Esophagus mucosa (tissue), 1 donor: ENCODE measurements at places on chromosomes 5 and 9. TPM values are rescaled to one million over a fixed set of nuclear protein-coding genes. Genes with fewer than 3 reads are reported as not detected.

GRCh38 chr9:131740898-131741297 lies 1.0 kb upstream of the RAPGEF1 start:
- peak; percentile 8 for ATAC-seq

GRCh38 chr9:37988041-37988440 lies 81.0 kb downstream of the SHB start:
- no peak for ATAC-seq

Gene OR1J2
- total RNA-seq = not detected

Gene RETREG1
- total RNA-seq = 1.5 TPM

Gene PCDHGA8
- 0.64 TPM for total RNA-seq

Gene SHISAL2B
- total RNA-seq = not detected
